T-helper 2 cell treated with Interferon-gamma antibody and Interleukin-4, amounts not matched to agents 5 μg/mL and 100 μg/mL, for 36 hours (primary cell): ENCODE measurements at places on chromosomes 6 and 20.

GRCh38 chr6:2970753-2971419, 481 bp downstream of the SERPINB6 start:
- DNase-seq: peak; percentile 59

- DNase-seq: no peak
These were observed 273.8 kb downstream of the SAMD5 start for GRCh38 chr6:147782302-147782701.

DNA sequence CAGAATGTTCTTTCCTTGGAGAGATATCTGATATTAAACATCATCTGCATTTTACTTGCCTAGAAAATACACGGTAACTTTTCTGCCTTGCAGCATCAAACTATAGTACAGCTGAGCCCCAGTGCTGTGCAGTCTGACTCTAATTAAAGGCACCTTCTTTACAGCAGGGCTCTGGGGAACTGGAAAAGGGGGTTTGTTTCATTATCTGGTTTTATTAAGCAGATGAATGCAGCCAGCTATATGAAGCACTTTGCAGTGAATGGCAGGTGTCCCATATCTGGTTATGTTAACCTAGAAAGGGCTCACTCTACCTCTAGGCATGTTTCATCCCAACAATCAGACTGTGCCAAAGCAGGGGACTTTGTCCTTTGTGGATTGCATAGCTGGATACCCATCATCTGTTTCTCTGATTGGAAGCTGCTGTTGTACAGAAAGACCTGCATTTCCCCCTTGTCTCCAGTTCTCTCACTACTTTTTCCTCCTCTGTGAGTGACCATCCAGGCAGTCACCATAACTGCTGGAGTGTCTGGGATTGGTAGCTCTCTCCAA, 39.6 kb upstream of the CMTR1 start:
- DNase-seq: no peak

- no peak for DNase-seq
These were observed 9.6 kb downstream of the SCUBE3 start for GRCh38 chr6:35223396-35223795.

GRCh38 chr20:49824206-49824605, 11.6 kb downstream of the SLC9A8 start:
- no peak for DNase-seq

DNA sequence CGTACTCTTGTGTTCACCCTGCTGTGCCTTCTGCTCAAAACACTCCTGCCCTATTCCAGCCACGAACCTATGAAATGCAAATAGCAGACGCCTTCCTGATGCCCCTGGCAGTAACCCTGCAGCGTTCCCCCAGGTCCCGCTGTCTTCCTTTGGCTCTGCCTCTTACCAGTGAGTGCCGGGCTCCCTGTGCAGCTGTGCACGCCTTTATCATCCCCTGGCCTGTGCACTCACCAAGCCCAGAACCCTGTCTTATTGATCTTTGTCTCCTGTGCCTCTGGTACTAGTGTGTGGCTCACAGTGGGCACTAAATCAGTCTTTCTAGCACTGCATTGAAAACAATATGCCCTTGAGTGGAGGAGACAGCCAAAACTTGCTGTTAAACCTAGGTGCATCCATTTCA, 19.7 kb downstream of the ZDHHC14 start:
- DNase-seq: no peak
